ENCODE measurements at places on chromosomes 7 and 10.

DNA sequence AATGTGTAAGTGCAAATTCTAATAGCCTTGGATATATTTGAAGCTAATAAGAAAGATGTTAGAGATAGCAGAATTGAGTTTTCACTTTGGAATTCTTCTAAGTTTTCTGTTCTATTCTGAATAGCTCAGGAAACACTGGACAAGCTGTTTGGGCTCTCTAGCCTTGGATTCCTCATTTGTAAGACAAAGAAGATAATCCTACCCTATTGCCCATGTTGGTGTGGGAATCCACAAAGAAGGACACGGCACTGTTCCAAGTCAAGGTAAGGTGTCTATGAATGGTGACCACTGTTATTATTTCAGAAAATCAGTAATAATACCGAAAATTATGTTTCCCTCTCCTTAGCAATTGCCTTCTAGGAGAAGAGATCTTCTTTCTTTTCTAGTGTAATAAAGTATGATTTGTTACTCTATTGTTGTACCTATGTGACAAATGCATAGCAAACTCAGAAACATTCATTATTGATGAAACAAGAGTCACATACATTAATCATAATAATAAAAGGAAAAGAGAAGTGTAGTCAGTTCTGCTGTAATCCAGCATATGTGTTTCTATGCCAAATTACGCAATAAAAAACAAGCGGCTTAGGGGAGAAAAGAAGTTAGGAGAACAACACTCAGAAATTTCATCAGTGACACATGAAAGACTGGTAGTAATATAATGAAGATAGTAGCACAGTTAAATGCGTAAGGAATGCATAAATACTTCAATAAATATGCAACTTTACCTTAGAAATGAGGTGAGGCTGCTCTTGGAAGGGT lies 1012.3 kb upstream of the PHF14 start:
- no peak for DNase-seq

GRCh38 chr7:44320794-44321371 lies 4.5 kb downstream of the CAMK2B start:
- peak; percentile 20 for DNase-seq

DNA sequence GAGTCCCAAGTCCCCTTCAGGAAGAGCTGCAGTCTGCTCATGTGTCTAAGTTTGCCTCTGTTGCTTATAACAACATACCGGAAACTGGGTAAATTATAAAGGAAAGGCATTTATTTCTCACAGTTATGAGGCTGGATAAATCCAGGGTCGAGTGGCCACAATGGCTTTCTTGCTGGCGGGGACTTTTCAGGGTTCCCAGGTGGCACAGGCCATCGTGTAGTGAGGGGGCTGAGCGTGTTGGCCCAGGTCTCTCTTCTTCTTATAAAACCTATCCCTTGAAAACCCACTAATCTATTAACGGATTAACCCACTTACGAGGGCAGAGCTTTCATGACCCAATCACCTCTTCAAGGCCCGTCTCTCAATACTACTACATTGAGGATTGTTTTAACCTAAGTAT lies 8.7 kb downstream of the VIPR2 start:
- DNase-seq = no peak

DNA sequence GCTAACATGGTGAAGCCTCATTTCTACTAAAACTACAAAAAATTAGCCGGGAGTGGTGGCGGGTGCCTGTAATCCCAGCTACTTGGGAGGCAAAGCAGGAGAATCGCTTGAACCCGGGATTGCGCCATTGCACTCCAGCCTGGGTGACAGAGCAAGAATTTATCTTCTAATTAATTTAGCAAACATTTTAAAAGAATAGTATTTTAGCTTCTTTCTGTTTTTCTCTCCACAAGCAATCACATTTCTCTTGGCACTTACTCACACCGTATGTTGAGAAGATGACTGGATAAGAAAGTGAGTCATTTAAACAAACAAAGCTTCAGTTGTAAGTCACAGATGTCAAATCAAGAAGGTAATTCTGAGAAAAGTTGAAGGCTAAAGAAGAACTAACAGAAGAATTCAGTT lies 264.0 kb downstream of the ARL4A start:
- peak; percentile 84 for DNase-seq

DNA sequence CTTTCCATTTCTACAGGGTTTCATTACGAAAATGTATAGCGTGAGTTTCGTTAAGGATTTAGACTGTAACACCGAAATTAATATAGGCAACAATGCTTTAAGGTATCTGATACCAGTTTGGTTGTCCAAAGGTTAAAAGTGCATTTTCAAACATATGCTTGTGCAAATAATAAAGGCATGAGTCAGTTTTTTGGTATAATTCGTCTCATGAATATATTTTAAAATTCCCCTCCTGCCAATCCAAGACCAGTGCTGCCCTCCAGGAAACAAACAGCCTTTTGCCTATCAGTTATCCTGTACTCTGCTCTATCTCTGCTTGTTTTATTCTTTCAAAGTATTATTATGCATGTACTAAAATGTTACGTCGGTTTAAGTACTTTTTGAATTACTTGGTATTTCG lies 2.0 kb downstream of the LCOR start:
- peak; percentile 40 for DNase-seq
